NCI-H524 (cell line): ENCODE measurements at places on chromosomes 1 and 21.
A peak's percentile ranks its signal among the peaks of the same experiment; 100 is the strongest.

DNA sequence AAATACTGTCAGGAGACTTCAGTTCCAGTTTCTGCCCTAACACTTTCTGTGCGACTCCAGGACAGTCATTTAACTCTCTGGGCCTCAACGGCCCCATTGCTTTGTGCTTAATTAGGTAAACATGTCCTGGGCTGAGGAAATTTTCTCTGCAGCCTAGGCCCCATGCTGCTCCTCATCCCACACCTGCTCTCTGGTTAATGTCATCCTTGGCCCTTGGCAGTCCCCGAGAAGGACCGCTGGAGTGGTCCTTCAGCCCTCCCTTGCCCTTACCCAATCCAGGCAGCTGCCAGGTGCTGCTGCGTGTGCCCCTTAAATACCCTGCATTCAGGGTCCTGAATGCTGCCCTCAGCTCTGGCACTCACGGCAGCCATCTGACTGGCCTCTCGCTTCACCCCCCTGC lies 18.7 kb downstream of the UBL4B start:
- DNase-seq, result no peak

GRCh38 chr1:167501515-167502191 lies 16.7 kb downstream of the CD247 start:
- DNase-seq, result peak; percentile 75

GRCh38 chr21:35932232-35932911 lies 128.0 kb downstream of the SETD4 start:
- peak; percentile 49 for DNase-seq

GRCh38 chr1:208465786-208466590 lies 221.8 kb upstream of the PLXNA2 start:
- no peak for DNase-seq

GRCh38 chr1:157517016-157517415 lies 35.3 kb downstream of the FCRL5 start:
- no peak for DNase-seq

- no peak for DNase-seq
These were observed at the start of gene DMBX1 for GRCh38 chr1:46489638-46490405. Gene DMBX1, plus strand, starts transcription at chr1:46489836. Its CDS starts 17,175 bp downstream, at chr1:46507011.

DNA sequence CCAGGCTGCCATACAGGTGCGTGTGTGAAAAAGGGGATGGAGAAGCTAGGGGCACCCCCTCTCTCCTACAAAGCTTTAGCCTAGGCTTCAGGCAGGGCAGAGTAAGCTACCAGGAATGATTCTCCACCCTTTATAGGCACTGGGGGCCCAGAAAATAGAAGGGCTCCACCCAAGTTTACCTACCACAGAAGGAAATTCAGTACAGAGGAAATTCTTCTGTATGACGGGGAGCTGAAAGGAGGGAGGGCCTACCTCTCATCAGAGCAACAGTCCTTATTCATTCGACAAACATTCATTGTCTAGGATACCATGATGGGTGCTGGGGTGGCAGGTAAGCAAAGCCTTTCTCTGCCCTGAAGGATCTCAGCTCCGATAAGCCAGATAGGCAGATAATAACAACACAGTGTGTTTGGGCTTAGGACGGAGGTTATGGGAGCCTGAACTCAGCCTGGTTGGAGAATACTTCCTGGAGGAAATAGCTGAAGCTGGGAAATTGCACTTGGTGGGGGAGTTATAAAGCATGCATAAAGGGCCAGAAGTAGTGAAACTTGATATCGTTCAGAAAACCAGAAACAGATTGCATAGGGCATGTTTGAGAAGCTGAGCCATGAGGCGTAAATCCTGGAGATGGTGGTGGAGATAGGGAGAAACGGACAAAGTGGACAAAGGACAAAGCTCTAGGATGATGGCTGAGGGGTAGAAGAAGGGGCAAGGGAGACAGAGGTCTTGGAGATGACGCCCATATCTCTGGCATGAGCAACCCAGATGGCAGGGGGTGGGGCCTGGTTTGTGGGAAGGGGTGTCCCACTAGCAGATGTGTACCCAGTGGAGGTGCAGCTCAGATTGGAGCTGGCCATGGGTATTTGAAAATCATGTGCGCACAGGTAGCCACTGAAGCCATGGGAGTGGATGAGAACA lies 5.3 kb upstream of the P3R3URF start:
- DNase-seq, result peak; percentile 56

DNA sequence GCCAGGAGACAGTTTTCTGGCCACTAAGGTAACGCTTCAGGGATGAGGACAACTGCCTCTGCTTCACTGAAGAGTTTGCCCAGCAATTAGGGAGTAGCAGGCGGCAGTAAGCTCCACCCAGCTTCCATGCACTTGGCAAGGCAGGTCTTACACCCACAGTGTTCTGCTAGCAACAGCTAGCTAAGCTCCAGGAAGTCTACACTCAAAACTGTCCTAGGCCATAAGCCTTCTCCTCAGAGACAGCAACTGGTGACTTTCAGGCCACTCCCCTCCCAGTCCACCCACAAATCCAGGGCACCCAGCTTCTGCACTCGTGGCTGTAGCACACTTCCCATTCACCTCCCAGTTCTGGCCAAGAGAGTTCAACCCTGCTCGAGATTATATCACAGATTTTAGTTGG lies 47.3 kb downstream of the KMO start:
- no peak for DNase-seq

DNA sequence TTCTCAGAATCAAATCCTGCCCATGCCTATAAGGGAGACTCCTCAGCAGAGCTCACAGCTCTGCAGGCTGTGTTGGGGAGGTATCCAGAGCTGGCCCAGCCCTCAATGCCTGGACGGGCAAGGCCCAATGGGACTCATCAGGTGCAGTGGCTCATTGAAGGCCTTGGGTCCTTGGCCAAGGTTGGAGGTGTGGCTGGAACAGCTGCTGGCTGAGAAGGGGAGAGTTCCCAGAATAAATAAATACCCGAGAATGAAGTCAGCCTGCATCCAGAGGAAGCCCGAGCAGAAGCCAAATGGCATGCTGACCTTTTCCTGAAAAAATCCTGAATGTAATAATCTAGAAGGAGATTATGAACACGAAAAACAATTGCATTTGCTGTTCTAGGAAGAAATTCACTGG lies 25.2 kb upstream of the IKBKE start:
- DNase-seq, result no peak

DNA sequence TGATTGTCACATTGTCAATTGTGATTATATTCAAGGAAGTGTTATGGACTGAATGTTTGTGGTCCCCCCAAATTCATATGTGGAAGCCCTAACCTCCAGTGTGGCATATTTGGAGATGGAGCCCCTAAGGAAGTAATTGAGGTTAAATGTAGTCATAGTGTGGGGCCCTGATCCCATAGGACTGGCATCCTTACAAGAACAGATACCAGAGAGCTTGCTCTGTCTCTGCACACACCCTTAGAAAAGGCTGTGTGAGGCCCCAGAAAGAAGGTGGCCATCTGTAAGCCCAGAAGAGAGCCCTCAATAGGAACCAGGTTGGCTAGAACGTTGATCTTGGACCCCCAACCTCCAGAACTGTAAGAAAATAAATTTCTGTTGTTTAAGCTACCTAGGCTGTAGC lies 28.1 kb downstream of the VANGL1 start:
- DNase-seq, result no peak
